ENCODE measurements at places on chromosomes 4 and X. TPM values are rescaled to one million over a fixed set of nuclear protein-coding genes. Genes with fewer than 3 reads are reported as not detected.
A peak's percentile ranks its signal among the peaks of the same experiment; 100 is the strongest.

Gene BGN
- 5.7 TPM for total RNA-seq

Gene UGT2B10
- total RNA-seq = not detected

Gene TRIM61
- not detected for total RNA-seq

Gene PRDM8
- 1.1 TPM for total RNA-seq

Gene RHOXF2B
- total RNA-seq = not detected

Gene TMPRSS11D
- not detected for total RNA-seq

Gene CENPE
- total RNA-seq = 38.3 TPM

DNA sequence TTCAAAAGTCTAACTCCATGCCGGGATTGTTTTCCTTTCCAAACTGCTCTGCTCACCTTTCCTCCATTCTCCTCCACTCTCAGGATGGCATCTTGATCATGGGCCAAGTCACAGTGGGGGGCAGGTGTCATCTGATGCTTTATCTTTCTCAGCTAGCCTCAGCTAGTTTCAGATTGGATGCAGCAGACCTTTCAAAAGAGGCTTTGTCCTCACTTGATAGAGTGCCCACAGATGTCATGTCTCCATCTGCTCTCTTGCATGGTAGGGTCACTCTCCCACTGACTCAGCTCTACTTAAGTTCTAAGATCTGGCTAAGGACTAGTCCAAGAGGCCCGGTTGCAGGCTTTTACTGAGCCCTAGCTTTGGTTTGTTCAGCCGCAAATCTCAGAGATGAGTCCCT is 341.8 kb upstream of the GALNT7 start:
- no peak for DNase-seq

DNA sequence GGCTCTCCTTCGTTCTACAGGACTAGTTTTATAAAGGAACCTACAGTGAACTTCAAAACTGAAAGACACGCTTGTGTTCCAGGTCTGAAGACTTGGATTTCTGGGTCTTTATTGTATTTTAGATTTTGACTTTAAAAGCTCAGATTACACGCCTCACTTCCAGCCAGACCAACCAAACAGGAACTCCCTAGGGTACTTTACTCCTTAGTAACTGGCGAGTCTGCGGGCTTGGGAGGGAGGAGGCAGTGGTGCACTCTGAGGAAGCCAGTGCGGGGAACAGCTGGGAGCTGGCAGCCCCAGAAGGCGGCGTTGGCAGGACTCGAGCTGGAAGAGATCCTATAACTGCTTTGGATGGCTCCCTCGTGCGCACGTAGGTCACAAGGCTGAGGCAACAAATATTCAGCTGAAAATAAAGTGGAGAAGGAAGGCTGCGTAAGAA is 391 bp upstream of the PHKA1 start:
- DNase-seq = peak; percentile 61

GRCh38 chrX:46757593-46757992 is 1.3 kb downstream of the SLC9A7 start:
- DNase-seq = peak; percentile 28

DNA sequence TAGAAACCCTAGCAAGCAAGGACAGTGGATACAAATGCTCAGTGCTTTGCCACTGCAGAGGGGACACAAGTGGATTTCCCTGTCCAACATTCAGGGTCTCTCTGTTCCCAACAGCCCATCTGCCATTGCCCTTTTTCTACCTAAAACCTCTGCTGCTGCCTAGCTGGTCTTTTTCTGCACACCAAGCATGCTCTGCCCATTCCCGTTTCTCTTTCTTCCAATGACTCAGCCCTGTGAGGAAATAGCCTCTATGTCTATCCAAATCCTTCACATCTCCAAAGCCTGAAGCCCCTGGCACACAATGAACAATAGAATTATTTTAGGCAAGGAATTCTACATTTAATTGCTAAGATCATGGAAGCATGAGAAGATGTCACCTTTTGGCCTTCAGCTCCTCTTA is 5.7 kb upstream of the AMELX start:
- no peak for DNase-seq

DNA sequence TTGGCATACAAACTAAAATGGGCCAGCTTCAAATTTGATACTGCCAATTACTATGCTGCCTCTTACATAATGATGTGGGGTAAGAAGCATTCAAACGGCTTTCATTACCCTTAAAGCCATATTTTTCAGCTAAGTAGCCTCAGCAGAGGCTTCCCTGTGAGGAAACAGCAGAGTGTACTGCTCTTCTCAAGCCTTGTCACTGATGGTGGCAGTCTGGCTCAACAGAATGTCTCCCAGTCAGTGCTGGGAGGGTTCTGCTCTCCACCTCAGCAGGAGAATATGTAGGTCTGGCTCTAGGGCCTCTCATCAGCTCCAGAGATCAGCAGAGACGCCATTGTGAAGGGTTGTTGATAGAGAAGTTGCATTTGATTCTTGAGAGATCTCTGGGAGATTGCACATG is 44.6 kb upstream of the MBNL3 start:
- no peak for DNase-seq

Measured in Daoy (cell line).